Spleen (tissue), 13 donors: ENCODE measurements at places on chromosomes 3 and 15. TPM values are rescaled to one million over a fixed set of nuclear protein-coding genes. Genes with fewer than 3 reads are reported as not detected.

Gene GPX1
- total RNA-seq = 276 TPM

Gene MAN2A2
- 138 TPM for total RNA-seq

Gene GOLGA6A
- total RNA-seq = 0.61 TPM

Gene CCR2
- total RNA-seq = 43.7 TPM

DNA sequence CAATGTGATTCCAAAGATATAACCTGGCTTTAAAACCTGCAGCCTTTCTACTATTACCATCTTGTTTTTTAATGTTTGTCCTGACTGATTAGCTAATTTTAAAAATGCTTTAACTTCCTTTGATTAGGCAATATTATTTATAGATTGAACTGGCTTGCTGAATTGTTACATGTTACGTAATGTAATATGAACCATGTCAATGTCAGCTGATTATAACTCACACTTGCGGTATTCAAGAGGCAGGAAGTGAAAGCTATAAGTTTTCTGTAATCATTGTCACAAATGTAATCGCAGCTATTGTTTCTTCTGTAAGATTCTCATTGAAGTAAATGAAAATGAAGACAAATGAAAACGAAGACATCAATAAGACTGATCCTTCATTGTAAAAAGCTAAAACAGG, 146.8 kb downstream of the ROBO2 start:
- H3K4me1 ChIP-seq = no peaks in the 10 kb centered on the region
- H3K27ac ChIP-seq = no peak overlapping the region
- H3K4me3 ChIP-seq = no peak overlapping the region
- H3K36me3 ChIP-seq = no peaks in the 10 kb centered on the region

- no peak overlapping the region for H3K4me3 ChIP-seq
- no peaks in the 10 kb centered on the region for H3K4me1 ChIP-seq
- no peaks in the 10 kb centered on the region for H3K27me3 ChIP-seq
- no peaks in the 10 kb centered on the region for H3K36me3 ChIP-seq
- no peak for DNase-seq
- H3K27ac ChIP-seq = no peak overlapping the region
These were observed 194.8 kb downstream of the SLC9A9 start for GRCh38 chr3:143653493-143653892.

GRCh38 chr3:30581982-30582381, 24.4 kb upstream of the TGFBR2 start:
- H3K36me3 ChIP-seq = no peaks in the 10 kb centered on the region
- H3K27me3 ChIP-seq = no peaks in the 10 kb centered on the region
- H3K4me1 ChIP-seq = no peaks in the 10 kb centered on the region
- H3K4me3 ChIP-seq = no peak overlapping the region

DNA sequence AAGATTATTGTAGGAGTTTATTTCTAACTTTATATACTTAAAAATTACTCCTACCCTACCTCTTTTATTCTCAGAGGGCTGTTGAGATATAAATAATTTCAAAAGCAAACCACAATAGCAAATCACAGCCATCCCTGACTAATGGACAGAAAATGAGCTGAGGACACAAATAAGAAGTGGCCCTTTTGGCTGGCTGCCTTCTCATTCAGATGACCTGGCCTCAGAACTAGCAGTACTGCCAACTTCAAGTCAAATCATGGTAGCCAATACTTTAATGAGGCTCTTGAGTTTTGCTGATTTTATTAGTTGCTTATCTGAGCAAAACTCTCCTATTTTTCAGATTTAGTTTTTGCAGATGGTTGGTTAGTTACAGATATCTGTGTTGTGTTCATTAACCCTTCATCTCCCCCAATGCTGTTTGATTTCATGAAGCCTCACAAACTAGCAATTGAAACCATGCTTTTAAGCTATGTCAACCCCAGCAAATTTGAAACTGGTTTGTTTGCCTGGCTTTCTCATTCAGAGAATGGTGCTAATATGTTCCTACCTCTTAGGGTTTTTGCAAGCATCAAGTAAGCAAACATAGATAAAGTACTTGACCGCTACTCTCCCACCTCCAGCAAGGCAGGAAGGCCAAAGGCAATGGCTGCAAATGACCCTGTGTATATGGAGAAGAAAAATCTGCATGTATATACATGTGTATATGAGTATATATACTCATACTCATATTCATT, 73.4 kb upstream of the HACD2 start:
- no peak for DNase-seq
- H3K4me3 ChIP-seq = no peak overlapping the region
- no peaks in the 10 kb centered on the region for H3K36me3 ChIP-seq
- no peak overlapping the region for H3K27ac ChIP-seq

DNA sequence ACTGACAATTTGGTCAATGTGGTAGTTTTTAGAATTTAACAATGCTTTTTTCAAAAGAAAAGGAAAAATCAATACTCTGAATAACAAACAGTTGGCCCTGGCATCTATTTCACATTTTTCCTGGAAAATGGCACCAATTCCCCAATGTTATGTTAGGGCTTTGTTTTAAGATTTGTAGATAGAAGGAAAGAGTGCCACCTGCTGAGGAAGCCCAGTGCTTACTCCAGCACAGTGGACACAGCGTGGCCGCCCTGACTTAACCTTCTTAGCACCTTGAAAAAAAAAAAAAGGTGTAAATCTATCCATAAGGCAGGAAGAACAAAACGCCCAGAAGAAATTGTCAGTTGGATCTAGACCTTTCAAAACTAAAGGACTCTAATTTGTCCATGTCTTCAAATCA, 110.7 kb upstream of the CNTN4 start:
- no peaks in the 10 kb centered on the region for H3K36me3 ChIP-seq
- H3K4me1 ChIP-seq = no peaks in the 10 kb centered on the region
- no peak for DNase-seq
- no peak overlapping the region for H3K4me3 ChIP-seq
- no peak overlapping the region for H3K27ac ChIP-seq

DNA sequence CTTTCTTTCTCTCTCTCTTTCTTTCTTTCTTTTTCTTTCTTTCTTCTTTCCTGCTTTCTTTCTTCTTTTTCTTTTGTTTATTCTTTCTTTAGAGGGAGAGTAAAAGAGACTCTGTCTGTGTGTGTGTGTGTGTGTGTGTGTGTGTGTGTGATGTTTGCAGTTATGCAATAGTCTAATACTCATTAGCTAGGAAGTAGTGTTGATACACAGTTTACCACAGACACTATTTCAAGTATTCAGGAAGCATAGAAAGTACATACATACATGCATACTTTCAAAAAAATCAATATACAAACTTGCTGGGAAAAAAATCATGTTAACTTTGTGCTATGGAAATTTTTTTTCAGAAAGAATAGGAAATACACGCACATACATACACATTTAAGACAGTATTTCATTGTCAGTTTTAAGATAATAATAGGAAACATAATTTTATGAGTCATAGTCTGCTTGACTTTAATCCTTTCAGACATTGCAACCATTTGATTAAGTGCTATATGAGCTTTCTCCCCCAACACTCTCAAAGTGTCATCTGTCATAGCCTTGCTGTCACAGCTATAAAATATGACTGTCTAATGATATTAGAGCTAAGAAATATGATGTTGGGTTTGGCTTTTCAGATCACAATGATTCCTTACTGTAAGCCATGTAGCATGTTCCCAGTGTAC, 74.9 kb upstream of the EPHA3 start:
- H3K4me3 ChIP-seq = no peak overlapping the region
- no peaks in the 10 kb centered on the region for H3K36me3 ChIP-seq
- no peak overlapping the region for H3K27ac ChIP-seq
- no peaks in the 10 kb centered on the region for H3K27me3 ChIP-seq
- H3K4me1 ChIP-seq = no peaks in the 10 kb centered on the region
- no peak for DNase-seq

DNA sequence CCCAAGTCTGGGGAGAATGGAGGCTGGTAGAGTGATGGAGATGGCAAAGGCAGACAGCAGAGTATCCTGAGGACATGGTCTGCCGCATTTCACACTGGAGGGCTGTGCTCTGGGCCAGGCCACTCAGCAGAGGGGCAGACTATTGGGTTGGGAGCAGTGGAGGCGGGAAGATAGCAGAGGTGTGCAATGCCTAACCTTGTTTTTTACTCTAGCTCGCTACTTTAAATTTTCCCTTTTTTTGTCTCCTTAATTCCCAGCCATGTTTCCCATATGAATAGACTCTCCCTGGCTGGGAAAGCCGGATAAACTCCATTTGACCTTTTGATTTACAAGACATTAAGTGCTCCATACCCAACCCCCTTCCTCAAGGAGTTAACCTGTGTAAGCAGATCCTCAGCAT, 33.5 kb upstream of the ST6GAL1 start:
- no peak for DNase-seq
- no peaks in the 10 kb centered on the region for H3K4me1 ChIP-seq
- no peak overlapping the region for H3K27ac ChIP-seq
- no peak overlapping the region for H3K4me3 ChIP-seq
- H3K36me3 ChIP-seq = no peaks in the 10 kb centered on the region
